ENCODE measurements at places on chromosomes 7 and 10. TPM values are rescaled to one million over a fixed set of nuclear protein-coding genes. Genes with fewer than 3 reads are reported as not detected.
A peak's percentile ranks its signal among the peaks of the same experiment; 100 is the strongest.

Gene TMEM229A
- not detected for total RNA-seq

DNA sequence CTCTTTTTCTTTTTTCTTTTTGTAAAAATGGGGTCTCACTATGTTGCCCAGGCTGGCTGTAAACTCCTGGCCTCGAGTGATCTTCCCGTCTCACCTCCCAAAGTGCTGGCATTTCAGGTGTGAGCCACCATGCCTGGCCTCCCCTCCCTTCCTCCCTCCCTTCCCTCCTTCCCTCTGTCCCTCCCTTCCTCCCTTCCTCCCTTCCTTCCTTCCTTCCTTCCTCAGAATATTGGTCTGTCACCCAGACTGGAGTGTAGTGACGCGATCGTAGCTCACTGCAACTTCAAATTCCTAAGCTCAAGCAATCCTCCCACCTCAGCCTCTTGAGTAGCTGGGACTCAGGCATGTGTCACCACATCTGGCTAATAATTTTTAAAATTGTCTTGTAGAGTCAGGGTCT lies 8.4 kb downstream of the AGAP3 start:
- no peak for DNase-seq

DNA sequence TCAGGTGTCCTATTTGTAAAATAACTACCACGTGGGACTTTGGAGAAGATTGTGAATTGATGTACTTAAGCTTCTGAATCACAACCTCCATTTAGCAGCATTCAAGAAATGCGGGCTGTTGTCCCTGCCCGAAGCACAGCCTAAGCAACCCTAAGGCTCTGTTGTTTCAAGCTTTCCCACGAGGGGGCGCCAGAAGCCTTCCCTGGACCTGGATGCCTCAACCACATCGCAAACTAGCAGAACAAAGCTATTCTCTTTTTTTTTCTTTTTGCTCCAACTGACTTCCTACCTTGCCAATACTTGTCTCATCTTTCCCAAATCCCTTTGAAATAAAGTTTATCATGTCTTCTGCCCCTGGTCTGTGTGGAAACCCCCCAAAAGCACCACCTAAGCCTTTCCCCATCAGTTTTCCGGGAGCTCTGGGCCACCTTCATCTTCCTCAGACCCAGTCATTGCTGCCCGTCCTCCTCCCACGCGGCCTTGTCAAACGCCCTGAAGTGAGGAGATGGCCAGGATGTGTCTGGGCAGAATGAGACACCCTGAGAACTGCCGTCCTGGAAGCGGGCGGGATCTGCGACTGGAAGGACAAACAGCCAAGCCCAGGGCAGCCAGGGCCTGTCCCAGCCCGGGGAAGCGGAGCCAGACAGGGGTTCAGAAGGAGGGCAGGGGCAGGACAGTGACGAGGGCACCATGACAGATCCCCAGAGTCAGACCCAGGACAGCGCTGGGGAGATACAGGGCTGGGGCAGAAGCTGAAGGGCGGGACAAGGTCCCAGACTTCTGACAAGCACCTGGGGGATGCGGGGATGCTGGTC lies 112.7 kb downstream of the SLIT1 start:
- DNase-seq = peak; percentile 94

- no peak for DNase-seq
These were observed 7.6 kb downstream of the STARD3NL start for GRCh38 chr7:38185395-38186307.

DNA sequence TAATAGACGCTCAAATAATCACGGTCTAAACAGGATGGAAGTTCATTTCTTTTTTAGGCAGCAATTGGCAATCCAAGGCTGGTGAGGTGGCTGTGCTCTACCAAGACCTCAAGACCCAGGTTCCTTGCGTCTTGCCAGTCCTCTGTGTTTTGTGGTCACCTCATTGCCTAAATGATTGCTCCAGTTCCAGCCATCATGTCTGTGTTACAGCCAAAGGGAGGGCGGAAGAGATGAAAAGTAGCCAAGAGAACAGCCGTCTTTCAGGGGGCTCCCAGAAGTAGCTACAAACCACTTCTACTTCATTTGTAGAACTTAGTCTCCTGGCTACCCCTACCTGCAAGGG lies 19.2 kb upstream of the C10orf67 start:
- no peak for DNase-seq

DNA sequence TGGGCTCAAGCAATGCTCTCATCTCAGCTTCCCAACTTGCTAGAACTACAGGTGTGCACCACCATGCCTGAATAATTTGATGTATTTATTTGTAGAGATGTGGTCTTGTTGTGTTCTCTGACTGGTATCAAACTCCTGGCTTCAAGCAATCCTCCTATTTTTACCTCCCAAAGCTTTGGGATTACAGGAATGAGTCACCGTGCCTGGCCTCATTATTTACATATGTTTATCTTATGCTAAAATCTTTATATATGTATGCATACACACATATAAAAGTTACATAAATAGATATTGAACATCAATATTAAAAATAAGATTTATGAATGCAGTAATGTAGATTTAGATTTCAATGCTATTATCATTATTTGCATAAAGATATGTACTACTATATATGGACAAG lies 1634.5 kb upstream of the LRRTM3 start:
- DNase-seq = peak; percentile 19

DNA sequence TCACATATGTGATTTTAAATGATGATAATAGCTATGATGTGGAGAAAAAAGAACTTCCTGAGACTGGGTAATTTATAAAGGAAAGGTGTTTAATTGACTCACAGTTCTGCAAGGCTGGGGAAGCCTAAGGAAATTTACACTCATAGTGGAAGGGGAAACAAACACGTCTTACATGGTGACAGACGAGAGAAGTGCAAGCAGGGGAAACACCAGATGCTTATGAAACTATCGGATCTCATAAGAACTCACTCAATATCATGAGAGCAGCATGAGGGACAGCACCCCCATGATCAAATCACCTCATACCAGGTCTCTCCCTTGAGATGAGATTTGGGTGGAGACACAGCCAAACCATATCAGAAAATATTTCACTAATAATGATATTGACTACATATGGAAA lies 4.1 kb upstream of the LIPN start:
- no peak for DNase-seq

Data from HT-29 (cell line).